ENCODE measurements at places on chromosomes 4 and X. TPM values are rescaled to one million over a fixed set of nuclear protein-coding genes. Genes with fewer than 3 reads are reported as not detected.

DNA sequence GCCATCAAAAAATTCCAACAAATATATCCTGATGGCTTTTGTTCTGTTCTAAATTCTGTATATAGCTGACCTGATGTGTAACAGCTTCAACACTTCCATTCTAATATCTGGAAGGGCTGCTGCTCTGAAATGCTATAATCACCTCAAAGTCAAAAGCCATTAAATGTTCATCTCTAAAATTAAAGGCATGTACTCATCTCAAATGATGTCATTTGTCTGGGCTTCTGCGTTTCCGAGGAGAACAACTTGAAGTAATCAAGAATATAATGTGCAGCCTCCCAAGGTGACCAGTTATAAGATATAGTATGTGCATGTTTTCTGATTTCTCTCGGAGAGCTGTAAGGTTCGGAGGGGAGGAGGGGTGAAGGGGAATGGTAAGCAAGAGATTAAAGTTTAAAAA is 237.6 kb downstream of the SCFD2 start:
- peaks cover 2% of the 10 kb centered on the region for H3K4me1 ChIP-seq
- H3K27ac ChIP-seq, result no peak overlapping the region
- H3K4me3 ChIP-seq, result no peak overlapping the region
- H3K36me3 ChIP-seq, result peaks cover 3% of the 10 kb centered on the region
- DNase-seq, result no peak

GRCh38 chr4:27835851-27836250 is 975.2 kb downstream of the STIM2 start:
- H3K36me3 ChIP-seq, result no peaks in the 10 kb centered on the region
- H3K4me1 ChIP-seq, result no peaks in the 10 kb centered on the region
- H3K27me3 ChIP-seq, result no peaks in the 10 kb centered on the region
- H3K4me3 ChIP-seq, result no peak overlapping the region

DNA sequence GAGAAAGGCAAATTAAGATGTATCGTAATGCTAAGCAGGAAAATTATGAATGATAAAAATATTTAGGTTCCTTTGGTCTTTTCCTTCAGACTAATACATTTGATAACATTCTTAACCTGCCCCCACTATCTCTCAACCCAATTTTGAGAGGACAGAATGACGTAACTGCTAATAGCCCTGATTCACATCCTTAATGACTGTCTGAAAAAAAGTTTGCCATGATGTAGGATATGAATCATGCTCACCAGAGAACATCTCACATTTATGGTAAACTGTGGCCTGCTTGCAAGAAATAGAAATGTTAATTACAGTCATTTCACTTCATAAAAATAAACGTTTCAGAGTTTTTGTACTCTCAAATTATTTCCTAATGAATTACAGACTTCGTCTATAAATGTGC is 128.0 kb upstream of the VEGFC start:
- no peaks in the 10 kb centered on the region for H3K27me3 ChIP-seq
- no peak overlapping the region for H3K4me3 ChIP-seq
- no peak overlapping the region for H3K27ac ChIP-seq
- no peak for DNase-seq

- H3K4me3 ChIP-seq, result no peak overlapping the region
- no peaks in the 10 kb centered on the region for H3K36me3 ChIP-seq
- no peaks in the 10 kb centered on the region for H3K27me3 ChIP-seq
- peaks cover 3% of the 10 kb centered on the region for H3K4me1 ChIP-seq
Measured at GRCh38 chrX:103211012-103211715, 3.7 kb upstream of the BEX4 start.

DNA sequence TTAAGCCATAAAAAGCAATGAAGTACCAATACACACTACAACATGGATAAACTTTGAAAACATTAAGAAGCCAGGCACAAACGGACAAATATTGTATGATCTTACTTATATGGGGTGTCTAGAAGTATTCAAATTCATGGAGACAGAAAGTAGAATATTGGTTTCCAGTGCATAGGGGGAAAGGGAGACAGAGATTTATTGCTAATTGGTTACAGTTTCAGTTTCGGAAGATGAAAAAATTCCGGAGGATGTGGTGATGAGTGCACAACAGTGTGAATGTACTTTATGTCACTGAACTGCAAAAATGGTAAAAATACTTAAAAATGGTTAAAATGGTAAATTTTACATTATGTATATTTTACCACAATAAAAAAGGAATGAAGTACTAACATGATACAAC is 5.1 kb upstream of the PRDX4 start:
- H3K27ac ChIP-seq, result peak overlapping the region; percentile 55
- DNase-seq, result no peak
- H3K4me3 ChIP-seq, result no peak overlapping the region
- no peaks in the 10 kb centered on the region for H3K36me3 ChIP-seq

Gene CXCR3
- 84.9 TPM for total RNA-seq

All from activated CD4-positive, alpha-beta memory T cell treated with anti-CD3 and anti-CD28 coated beads, Interleukin-2, amount 10 ng/mL, durations not matched to agents 7 days and 5 days (primary cell).